ENCODE measurements at places on chromosomes 2 and 18.

DNA sequence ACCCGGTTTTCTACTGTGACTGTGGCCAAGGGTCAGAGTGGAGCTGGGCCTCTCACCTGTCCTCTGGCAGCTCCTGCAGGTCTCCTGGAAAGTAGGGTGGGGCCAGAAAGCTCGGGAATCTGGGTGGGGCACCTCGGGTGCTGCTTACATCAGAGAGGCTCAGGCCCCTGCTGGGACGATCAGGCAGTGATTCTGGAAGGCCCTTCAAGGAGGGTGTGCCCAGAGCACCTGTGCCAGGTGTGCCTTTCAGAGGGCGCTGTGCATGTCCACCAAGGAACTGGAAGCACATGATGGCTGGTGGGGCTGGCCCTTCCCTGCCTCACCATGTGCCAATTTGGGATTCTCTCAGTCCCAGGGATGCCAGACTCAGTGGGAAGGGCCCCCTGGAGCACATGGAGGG, 44.0 kb downstream of the ATP6V1C2 start:
- DNase-seq: peak; percentile 27

DNA sequence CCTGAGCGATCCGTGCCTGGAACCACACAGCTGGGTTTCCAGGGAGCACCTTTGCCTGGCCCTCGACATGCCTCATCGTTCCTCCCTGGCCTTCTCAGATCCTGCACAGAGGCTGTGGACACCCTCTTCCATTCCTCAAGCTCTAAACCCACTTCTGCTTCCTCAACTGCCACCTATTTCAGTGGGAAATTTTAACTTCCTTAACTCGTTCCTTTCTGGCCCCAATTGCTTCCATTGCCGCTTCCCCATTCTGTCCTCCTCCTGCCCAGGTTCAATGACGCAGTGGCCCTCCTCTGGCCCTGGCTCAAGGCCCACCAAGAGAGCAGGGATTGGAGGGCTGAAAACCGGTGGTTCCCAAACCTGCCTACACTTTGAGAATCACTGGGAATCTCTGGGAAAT, 4.8 kb upstream of the B3GNT7 start:
- DNase-seq: no peak

DNA sequence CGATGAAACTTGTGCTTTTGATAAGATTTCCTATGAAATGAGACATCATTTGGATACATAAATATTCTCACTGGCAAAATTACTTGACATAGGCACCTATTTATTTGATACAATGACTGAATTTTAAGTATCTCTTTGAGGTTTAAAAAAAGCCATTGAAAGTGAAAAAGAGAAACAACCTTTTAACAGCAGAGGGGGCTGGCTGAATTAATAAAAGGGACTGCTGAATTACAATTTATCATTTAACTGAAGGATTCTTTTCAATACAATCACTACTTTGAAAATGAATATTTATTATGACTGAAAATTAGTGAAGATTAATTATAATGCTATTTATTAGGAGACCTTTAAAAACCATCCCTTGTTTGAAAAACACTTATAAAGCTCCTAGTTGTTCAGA, 335.3 kb downstream of the DLGAP1 start:
- DNase-seq: no peak

DNA sequence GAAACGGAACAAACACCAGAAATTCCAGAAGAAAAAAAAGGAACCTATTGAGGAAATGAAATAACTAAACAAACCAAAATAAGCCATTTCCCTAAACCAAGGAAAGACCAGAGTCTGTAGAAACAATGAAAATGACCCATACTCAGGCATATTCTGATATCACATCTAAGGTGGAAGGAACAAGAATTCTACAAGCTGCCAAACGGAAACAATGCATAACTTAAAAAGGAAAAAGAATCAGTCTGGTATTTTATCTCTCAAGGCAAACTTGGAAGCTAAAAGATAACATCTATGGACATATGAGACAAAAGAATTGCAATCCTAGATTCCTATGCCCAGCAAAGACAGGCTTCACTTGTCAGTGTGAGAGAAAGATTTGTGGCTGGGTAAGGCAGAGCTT, 326.2 kb downstream of the PDE11A start:
- DNase-seq: no peak

- no peak for DNase-seq
Measured at GRCh38 chr2:62114564-62114963, 81.4 kb upstream of the B3GNT2 start.

DNA sequence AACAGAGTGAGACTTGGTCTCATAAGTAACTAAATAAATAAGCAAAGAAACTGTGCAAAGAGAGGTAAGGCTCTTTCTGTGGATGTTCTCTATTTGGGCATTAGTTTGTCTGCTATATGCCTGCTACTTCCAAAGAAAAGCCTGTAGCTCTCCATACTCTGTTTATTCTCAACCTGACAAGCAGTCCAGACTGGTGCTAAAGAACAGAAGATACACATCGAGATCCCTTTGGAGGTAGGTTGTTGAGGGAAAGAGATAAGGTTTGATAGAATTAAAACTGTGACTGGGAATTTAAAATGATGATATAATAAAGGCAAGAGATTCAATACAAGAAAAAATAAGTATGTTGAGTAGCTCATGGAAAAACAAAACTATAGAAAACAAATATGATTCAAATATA, 885.1 kb upstream of the FSHR start:
- DNase-seq: no peak

DNA sequence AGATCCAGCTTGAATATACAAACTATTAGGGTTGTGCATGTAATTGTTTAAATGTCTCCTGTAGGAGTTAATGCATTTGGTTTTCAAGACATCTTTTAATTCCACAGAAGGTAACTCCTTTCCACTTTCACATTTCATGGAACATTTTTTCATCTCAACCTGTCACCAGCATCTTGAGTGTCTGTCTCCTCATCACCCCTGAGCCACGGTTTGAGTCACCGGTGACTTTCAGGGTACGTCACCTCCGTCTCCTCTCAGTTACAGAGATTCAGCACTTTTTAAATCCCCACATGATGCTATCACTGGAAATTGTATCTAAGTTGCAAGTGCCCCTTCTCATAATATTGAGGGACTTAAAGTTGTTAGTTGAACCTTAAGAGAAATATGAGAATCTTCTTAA, 25.3 kb downstream of the GPR55 start:
- no peak for DNase-seq

- no peak for DNase-seq
Measured at GRCh38 chr2:213537579-213537978, 253.3 kb downstream of the SPAG16 start.

- no peak for DNase-seq
Measured at GRCh38 chr2:101546376-101547058, 71.6 kb upstream of the RFX8 start.

GRCh38 chr2:50859110-50859509, 172.8 kb downstream of the NRXN1 start:
- no peak for DNase-seq

DNA sequence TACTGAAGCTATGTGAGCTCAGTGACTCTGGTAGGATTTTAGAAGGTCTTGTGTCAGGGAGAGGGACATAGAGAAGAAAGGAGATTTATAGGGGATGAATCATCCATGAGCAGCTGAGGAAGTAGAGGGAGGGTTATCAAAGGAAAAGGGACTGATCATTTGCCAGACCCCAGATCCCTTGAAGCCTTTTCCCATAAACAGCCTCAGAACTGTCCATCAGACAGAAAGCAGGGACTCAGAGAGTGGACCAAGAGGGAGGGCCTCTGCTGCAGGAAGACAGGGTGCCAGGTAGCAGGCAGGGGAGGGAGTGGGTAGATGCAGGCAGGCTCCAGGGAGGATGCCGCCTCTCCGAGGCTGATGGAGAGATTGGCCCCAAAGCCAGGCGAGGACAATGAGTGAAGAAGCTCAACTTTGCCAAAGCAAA, 133.9 kb downstream of the TNS1 start:
- DNase-seq: no peak

GRCh38 chr2:38522754-38523349, 79.9 kb downstream of the HNRNPLL start:
- no peak for DNase-seq

GRCh38 chr18:23377669-23378301, 75.3 kb upstream of the RIOK3 start:
- DNase-seq: no peak

GRCh38 chr18:44786688-44787087, 106.0 kb downstream of the SETBP1 start:
- no peak for DNase-seq

- no peak for DNase-seq
Measured at GRCh38 chr2:43303889-43304288, 77.5 kb upstream of the ZFP36L2 start.

GRCh38 chr2:25400576-25401216, 59.0 kb upstream of the DNMT3A start:
- no peak for DNase-seq

DNA sequence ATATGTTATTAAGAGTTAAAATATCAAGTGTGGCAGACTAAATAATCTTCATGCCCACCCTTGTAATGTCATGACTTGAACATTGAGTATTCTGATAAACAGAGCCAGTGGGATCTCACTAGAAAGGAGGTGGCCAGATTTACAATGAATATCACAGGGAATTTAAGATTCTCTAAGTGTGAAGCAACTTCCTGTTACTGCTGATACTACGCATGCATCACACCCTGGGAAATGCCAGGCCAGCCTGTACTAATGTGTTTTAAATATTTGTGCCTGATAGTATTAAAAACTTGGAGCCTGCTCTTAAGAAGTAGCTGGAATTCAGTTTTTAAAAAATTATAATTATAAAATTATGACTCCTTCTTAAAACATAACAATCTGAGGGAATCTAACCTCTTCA, 148.3 kb downstream of the LAMA3 start:
- DNase-seq: no peak

GRCh38 chr2:134246154-134246874, 7.6 kb upstream of the MGAT5 start:
- no peak for DNase-seq

DNA sequence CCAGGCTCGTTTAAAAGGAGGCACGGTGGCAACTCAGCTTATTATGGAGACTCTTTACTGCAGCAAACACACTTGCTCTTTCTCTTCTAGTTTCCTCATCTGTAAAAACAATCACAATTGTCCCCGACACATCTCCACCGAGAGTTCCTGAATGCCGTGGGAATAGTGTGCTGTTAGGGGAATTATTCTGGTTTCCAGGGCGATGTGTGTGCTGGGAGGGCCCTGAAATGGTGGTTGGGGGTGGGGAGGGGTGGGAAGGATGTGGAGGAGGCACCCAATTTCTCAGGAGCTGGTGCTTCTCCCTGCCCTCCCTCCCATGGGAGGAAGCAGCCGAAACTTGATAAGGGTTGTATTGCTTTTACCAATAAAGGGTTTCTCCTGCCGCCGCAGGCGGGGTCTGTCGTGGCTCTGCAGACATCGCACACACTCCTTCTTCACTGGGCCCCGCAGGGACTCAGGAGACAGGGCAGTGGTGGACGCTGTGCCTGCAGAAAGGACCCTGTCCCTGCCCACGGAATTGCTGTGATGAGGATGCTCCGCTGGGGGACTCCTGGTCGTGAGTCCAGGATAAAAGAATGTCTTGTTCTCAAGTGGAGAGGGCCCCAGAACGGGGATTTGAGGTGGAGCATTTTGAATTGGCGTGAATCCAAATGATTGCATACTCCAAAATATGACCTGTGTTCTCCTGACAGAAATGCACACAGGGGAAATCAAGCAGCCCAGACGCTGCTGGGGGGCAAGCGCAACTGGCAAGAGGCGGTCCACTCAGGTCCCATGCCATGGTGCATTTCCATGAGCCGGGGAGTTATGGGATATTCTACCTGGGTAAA, 119.2 kb downstream of the ACKR3 start:
- no peak for DNase-seq

- DNase-seq: no peak
Measured at GRCh38 chr18:59372975-59373374, 13.9 kb upstream of the LMAN1 start.

DNA sequence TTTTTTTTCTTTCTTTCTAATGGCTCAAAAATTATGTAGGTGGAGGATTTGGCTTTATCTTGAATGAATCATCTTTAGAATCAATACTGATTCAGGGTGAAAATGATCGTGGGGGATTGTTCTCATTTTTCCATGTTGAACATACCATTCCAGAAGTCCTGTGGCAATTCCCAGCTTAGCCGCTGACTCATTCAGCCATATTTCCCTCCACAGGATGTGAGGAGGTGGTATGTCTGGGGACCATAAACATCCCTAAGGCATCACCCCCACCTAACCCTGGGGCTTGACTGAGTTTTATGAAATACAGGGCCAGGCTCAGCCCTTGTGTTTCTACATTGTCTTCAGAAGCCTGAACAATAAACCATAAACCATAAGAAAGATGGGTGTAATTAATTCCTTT, 92.7 kb upstream of the FN1 start:
- DNase-seq: no peak

Measured in NCI-H187 (cell line).